ENCODE measurements at places on chromosomes 2 and 18.
A peak's percentile ranks its signal among the peaks of the same experiment; 100 is the strongest.

DNA sequence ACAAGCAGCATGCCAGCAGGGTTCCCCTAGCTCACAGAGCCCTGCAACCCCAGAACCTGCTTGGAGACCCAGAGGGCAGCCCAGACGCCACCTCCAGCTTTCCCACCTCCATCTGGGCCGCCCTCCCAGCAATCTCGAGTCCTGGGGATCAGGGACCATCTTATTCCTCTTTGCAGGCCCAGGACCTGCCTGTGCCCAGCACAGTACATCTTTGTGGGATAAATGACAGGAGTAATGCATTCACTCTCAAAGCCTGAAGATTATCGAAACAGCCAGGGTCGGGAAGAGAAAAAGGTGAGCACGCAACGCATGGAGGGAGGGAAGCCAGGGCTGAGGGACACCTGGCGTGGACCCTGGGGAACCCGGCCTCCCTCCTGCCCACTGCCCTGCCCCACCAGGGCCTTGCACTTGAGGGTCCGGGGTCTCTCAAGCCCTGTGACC lies 144.1 kb downstream of the NDUFA10 start:
- no peak for DNase-seq

GRCh38 chr2:44137872-44138551 lies 30.7 kb upstream of the PPM1B start:
- DNase-seq, result no peak

GRCh38 chr2:151030663-151031230 lies 230.9 kb downstream of the RBM43 start:
- no peak for DNase-seq

DNA sequence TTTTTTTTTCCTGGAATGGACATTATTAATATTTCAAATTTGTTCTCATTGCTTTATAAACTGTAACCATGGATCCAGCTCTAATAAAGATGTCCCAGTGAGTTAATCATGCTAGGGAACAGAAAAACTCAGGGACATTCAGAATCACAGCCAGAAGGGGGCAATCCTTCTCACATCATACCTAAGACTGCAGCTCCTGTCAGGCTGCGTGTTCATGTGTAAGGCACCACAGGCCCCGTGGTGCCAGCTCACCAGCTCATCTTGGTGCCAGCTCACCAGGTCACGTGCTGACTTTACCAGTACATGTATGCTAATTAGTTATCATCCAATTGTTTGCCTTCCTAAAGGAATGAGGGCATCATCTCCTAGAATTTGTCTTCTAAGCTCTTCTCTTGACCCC lies 84.7 kb upstream of the NEDD4L start:
- DNase-seq, result no peak

GRCh38 chr2:64650722-64651338 lies 2.9 kb downstream of the SERTAD2 start:
- DNase-seq, result no peak

DNA sequence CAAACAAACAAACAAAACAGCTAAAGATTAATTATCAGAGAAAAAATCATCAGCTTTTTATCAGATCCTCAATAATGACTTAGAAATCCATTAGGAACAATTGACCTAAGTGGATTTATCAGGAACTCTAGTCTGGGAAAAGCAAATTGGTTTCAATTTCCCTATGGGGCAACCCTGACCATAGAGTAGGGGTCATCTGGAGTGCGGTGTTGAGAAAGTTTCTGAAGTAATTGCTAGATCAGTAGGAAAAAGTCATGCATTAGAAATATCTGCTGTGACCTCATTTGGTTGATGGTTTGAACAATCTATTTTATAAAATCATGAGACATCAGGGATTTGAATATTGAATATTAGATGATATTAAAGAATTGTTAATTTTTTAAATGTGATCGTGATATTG lies 507.9 kb downstream of the TXNL1 start:
- DNase-seq, result no peak

DNA sequence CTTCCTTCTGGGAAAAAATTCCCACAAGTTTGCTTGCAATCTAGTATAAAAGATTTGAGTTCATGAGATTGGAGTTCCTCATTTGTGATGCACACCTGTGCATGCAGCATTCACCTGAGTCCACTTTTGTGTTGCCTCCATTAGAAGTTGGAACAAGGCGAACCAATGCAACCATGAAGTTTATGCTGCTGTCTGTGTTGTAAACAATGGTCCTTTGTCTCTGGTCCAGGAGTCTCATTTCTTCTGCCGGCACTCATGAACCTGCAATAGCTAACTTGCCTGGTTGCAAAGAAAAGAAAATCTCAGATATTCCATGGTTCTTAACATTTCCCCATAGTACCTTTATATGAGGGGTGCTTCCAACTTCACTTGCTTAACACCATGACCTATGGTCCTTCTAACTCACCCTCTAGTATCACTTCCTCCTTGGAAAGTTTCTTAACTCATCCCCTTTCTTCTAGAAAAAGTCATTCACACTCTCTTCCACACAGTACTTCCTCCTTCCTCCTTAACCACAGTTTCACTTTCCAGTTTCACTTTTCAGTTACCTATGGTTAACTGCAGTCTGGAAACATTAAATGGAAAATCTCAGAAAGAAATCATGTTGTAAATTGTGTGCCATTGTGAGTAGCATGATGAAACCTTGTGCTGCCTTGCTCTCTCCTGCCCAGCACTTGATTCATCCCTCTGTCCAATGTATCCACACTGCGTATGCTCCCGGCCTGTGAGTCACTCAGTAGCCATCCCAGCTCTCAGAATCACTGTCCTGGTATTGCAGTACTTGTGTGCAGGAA lies 128.8 kb upstream of the TRIB2 start:
- DNase-seq, result peak; percentile 84

GRCh38 chr2:24210106-24210455 lies 35.2 kb downstream of the FAM228A start:
- DNase-seq, result no peak

- DNase-seq, result no peak
Measured at GRCh38 chr2:191206613-191207471, 38.4 kb upstream of the MYO1B start.

GRCh38 chr2:45173513-45173912 lies 164.3 kb upstream of the SIX2 start:
- no peak for DNase-seq

Data from bone marrow (tissue), 2 donors.